Cortex of kidney (tissue), 1 donor: ENCODE measurements at places on chromosomes 5 and 9.

- DNase-seq = no peak
These were observed 63.3 kb upstream of the SLCO6A1 start for GRCh38 chr5:102561894-102562760.

- DNase-seq = no peak
These were observed 129.3 kb downstream of the MRPL36 start for GRCh38 chr5:1670351-1670750.

GRCh38 chr9:21682381-21682780 lies 120.1 kb upstream of the MTAP start:
- no peak for DNase-seq

DNA sequence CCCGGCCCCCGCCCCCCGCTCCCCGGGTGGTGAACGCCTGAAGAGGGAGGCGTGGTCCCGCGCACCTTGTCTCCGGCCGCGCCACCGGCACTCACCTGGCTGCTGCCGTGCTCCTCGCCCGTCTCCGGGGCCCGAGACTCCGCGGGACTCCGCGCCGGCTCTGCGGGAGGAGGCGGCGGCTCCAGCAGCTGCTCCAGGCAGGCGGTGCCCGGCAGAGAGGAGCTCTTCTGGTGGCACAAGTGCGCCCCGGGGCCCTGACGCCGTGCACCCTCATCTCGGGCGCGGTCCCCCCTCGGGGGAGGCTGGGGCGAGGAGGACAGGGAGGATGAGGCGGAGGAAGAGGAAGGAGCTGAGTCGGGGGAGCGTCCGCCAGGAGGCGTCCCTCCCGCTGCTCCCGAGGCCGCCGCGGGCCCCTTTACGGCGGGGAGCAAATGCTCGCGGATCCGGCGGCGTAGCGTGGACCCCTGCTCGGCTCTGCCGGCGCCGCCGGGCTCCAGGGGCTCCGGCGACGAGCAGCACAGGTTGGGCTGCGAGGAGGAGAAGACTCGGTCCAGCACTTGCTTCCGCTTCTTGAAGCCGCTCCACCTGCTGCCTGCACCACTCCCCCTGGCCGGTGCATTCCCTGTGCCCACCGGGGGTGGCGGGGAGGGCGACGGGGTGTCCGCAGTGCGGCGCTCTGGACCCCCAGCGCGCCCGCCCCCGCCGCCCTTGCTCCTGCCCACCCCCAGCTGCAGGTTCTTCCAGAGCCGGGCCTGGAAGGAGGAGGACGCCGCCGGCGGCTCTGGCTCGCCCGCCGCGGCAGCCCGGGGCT lies 928 bp downstream of the MCTP1 start:
- no peak for DNase-seq

GRCh38 chr9:137048655-137049543 lies 2.9 kb upstream of the NPDC1 start:
- no peak for DNase-seq

GRCh38 chr5:76695346-76695745 lies 20.6 kb upstream of the F2R start:
- DNase-seq = no peak
